ENCODE measurements at places on chromosomes 6 and 20.
A peak's percentile ranks its signal among the peaks of the same experiment; 100 is the strongest.

GRCh38 chr20:52402950-52403349 is 211.4 kb upstream of the ZFP64 start:
- no peak for DNase-seq

GRCh38 chr6:33036535-33036934 is 27.1 kb upstream of the HLA-DOA start:
- no peak for DNase-seq

GRCh38 chr6:33183071-33183683 is 9.1 kb downstream of the COL11A2 start:
- no peak for DNase-seq

DNA sequence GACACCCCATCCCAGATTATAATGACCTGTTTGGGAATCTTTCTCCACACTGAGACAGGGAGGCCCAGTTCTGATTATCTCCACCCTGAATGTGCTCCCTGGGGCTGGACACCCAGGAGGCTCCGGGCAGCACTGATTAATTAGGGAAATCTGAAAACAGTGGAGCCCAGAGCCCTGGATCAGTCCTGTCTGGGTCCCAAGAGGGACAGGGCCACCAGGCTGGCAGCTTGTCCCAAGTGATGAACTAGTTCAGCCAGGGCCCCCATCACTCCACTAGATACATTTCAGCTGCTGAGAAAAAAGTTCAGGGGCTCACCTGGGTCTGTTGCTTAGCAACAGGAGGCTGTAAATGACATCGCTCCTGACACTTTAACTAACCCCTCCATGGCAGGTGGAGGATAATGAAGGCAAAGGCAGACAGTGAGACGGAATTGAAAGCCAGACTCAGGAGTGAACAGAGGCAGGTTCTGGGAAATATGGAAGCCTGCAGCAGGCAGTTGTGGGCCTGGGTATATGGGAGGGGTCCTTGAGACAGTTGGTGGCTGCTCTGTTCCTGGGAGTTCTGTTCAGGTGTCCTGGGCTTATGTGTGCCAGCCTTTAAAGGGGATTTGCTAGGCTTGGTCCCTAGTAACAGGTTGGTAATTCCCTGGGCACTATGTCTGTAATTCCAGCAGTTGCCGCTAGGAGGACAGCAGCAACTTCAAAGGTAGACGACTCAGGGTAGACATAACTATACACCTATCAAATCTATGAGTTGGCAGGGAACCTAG is 78.3 kb upstream of the CTNNBL1 start:
- DNase-seq = peak; percentile 53

DNA sequence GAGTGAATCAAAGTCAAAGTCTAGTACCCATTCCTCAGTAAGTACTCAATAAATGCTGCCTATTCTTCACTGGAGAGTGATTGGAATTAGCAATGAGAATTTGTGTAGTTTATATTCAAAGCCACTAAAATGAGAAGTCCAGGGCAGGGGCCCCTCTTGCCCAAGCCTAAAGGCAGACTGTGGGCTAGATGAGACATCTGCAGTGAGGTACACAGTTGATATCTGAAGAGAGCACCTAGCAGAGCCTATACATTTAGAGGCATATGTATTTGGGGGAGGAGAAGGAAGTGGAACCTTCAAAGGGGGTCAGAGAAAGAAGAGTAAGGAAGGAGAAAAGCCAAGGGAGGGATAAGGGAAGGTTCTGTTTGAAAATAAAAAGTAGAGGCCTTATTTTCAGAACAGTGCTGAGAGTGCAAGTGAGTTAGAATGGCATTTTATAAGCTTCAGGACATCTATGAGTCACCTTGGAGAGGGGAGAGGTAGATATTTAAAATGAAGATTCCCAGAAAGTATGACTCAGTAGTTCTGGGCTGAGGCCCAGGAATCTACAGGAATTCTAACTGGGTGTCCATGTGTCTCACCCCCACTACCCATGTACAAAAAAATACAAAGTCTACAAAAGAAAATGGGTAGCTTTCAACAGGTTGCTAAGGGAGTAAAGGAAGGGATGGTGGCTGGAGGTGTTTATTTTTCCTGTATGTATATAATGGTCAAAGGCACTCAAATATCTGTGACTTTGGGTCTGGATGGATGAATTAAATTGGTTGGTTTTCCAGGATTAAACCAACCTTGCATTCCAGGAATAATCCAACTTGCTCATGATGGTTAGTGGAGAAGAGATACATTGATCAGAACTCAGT is 135.1 kb downstream of the ZFP64 start:
- peak; percentile 34 for DNase-seq

GRCh38 chr6:32967151-32968091 is 973 bp upstream of the BRD2 start:
- DNase-seq = peak; percentile 89

- DNase-seq = no peak
Observed at GRCh38 chr6:170286934-170287265, 4.0 kb downstream of the DLL1 start.

GRCh38 chr6:152554851-152555250 is 82.3 kb downstream of the SYNE1 start:
- DNase-seq = no peak

DNA sequence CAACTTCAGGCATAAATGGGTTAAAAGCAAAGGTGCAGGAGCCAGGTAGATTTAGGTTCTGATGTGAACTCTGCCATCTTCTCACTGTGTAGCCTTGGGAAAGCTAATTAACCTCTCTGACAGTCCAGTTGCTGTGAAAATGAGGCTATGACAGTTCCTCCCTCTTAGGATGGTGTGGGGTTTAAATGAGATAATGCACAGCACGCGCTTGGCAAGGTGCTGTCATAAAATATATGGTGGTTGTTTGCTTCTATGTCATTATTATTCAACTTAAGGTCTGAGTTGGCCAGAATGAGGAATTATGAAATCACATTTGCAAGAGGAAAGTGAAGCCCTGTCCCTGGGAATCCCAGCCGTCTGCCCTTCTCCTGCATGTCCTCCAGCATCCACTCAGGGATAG is 15.5 kb upstream of the BCAS1 start:
- no peak for DNase-seq

- DNase-seq = no peak
Observed at GRCh38 chr6:139472351-139473015, 98.0 kb upstream of the CITED2 start.

GRCh38 chr20:50070361-50070760 is 42.6 kb downstream of the UBE2V1 start:
- DNase-seq = no peak

- DNase-seq = no peak
Observed at GRCh38 chr6:9481292-9482029, 933.4 kb downstream of the TFAP2A start.

DNA sequence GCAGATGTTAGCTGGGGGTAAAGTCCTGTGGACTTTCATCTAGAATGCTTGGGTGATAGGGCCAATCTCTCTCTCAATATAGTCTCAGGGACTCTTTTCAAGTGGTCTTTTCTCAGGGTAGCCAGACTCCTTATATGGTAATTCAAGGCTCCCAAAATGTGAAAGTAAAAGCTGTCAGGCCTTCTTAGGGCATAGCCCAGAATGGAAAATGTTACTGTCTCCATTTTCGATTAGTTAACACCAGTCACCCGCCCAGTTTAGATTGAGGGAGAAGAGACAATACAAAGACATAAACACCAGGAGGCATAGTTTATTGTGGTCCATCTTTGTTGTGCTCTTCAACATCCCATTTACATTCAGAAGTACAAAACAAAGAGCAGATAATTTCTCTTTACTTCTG is 295.8 kb downstream of the EPHA7 start:
- no peak for DNase-seq

- DNase-seq = no peak
Observed at GRCh38 chr20:41049451-41049850, 20.8 kb downstream of the TOP1 start.

DNA sequence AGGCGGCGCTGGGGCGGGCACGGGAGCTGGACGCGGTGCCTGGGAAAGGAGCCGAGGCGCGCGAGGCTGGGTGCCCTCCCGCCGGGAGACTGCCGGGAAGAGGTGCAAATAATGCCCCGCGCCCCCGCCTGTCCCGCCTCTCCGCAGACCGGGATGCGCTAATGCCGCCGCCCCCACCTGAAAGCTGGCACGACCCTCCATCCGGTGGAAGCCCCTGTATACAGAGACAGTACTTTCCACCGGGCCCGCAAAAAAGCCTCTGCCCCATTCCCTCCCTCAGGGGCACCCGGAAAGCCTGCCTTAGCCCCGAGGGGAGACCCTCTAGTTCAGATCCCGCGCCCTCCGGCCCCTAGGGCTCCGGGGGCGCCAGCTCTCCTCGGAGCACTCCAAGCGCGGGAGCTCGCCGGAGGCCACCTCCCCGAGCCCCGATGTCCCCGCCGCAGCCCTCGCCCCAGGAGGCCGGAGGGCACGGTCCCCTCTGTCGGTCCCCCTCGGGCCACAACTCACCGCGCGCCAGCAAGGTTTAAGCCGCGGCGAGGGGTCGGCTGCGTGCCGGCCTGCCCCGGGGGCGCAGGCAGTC is 1.2 kb downstream of the GRM4 start:
- DNase-seq = no peak

DNA sequence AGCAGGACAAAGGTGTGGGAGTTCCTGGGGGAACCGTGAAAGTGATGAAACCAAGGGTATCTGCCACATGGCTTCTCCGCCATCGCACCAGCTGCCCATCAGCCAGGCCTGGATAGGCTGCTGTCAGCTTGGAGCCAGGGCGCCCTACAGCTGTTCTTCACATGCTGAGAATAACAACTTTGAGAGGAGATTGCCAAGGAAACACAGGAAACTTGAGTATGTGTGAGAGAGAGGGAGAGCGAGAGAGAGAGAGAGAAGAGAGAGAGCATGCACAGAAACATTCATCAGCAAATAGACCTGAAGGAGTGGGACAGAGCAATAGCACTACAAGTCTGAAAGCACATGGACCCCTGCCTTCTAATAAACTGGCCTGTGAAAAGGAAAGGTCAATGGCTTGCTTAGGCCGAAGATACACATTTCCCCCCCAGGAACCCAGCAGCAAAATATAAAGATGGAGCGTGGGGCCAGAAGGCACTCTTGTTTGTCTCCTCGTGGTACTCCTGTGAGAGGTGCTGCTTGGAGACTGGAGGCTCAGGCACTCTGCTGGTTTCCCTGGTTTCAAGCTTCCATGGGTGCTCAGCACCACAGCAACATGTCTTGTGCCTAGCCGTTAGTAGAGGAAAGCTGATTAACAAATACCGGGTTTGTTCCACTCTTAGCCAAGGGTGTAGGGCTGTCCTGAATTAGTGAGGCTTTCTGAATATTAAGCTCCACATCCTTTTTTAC is 53.0 kb downstream of the SNAP25 start:
- DNase-seq = no peak

GRCh38 chr6:80163754-80164187 is 57.3 kb downstream of the BCKDHB start:
- DNase-seq = peak; percentile 87

DNA sequence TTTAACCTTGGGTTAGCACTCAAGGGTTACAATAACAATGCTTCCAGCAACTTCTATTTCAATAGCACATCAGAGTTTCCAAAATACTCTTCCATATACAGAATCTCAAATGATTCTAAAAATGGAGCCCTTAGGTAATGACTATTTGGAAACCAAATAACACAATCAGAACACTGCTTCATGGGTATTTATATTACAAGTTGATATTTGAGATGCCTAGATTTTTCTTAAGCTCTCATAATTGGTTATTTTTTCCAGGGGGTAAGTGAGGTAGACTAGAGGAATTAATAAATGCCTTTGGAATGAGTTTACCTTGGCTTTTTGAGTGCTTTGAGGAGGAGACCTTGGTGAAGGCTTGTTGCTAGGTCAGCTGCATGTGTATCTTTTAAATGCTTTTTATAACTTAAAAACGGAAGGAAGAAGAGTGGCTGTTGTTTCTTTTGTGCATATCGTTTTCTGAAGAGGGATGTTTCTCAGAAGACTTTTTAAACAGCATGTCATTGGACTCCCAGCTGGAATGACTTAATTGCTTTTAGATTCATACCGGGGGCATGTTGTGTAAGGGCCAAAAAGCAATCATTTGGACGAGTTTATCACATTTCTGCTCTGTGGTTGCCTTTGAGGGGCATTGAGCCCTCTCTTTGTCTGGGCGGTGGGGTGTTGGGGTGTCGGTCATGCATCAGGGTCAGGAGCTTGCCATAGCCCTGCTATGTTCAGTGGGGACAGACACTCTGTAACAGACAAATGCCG is 186.0 kb downstream of the DTNBP1 start:
- no peak for DNase-seq

GRCh38 chr20:9294041-9294440 is 220.3 kb upstream of the LAMP5 start:
- DNase-seq = no peak

DNA sequence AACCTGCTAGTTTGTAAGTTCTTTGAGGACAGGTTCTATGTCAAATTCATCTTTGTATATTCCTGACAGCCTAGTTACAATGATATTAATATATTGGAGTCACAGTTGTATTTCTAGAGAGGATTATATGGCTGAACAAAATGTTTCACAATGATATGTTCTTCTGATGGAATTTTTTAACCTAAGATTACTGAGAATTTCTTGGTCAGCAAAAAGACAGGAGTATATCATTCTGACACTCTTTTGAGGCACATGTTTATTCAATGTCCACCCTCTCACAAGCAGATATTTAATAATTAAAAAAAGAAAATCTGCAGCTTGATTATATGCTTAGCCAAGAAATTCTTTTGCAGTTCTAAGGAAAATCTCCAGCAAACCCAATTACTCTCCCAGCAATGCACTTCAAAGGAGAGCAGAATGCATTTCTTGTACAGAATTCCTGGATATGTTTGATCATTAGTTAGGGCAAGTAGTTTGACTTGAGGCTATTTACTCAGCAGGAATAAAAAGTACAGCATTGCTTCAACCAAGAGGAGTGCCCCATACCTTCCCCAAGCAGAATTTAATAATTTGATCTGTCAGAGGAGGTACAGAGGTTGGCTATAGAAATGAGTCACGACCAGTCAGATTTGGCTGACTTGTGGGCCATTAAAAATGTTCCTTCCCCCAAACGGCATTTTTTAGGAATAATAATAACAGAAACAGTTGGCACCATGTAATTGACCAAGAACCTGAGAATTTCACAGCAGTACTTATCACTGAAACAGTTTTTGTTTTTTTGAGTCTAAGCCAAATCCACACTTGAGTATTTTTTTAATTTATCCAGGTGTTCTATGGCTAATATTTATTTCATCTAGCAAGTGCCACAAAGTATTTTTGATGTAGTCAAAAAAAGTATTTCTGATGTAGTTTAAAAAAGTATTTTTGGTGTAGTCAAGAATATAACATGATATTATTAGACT is 508.1 kb upstream of the FLRT3 start:
- no peak for DNase-seq

GRCh38 chr20:17525650-17526049 is 5.5 kb downstream of the BFSP1 start:
- peak; percentile 63 for DNase-seq

GRCh38 chr6:105769987-105770386 is 316.1 kb upstream of the PRDM1 start:
- peak; percentile 47 for DNase-seq

GRCh38 chr6:125746731-125747588 is 2.5 kb upstream of the HEY2 start:
- DNase-seq = no peak

DNA sequence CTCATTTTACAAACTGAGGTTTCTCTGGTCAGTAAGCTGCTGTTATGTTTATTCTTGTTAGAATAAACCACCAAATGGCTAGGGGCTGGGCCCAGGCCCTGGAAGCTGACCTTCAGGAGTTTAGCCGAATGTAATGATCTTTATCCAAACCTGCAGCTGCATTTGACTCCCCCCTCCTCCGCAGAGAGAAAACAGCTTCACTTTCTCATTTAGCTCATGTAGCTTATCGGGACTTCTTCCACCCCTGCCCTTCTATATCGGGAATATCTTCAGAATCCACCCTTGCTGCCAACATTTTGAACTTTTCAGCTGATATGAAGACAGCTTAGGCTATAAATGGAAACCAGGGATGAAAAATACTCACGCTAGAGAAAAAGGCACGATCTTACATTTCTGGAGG is 102.6 kb downstream of the ZMYND8 start:
- no peak for DNase-seq

GRCh38 chr6:36955136-36955535 is 598 bp downstream of the PI16 start:
- DNase-seq = no peak

Data from RKO (cell line).